ENCODE measurements at places on chromosomes 7 and 10.
A peak's percentile ranks its signal among the peaks of the same experiment; 100 is the strongest.

- no peak for DNase-seq
Measured at GRCh38 chr10:92413519-92413918, 122.6 kb downstream of the MARCHF5 start.

GRCh38 chr7:66443946-66444345, 184.7 kb upstream of the KCTD7 start:
- DNase-seq, result no peak

DNA sequence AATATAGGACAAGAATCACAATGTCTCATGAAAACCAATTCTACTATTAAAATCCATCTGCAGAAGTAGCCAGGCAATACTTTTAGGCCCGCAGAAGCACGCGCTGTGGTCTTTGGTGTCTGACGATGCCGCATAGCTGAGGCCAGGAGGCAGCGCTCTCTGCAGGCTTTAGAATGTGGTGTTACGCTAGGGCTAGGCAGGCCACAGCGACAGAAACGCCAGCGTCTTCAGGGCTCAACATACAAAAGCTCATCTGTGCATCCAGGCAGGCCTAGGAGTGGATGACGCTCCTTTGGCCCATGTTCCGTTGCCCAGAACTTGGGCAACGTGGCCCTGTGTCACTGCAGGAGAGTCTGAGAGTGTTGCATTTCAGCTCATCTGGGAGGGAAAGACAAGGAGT, 601.1 kb upstream of the FOXK1 start:
- no peak for DNase-seq

DNA sequence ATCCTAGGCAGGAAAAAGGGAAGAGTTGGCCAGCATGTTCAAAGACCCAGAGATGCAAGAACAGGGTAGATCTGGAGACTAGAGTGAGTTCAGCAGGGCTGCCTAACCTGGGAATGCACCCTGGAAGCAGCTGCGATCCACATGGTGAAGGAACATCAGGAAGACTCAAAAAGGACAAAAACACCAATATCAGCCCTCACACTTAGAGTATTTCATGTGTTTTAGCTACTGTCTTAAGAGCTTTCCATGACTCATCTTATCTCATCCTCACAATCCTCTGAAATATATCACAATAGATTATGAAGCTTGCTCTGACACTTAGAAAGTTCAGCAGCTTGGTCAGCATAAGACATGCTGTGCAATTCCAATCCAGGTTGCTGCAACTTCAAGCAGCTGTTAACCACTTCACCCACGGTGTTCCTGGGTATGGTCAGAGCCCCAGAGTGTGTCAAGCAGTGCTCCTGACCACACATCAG, 380.9 kb downstream of the PARD3 start:
- no peak for DNase-seq

DNA sequence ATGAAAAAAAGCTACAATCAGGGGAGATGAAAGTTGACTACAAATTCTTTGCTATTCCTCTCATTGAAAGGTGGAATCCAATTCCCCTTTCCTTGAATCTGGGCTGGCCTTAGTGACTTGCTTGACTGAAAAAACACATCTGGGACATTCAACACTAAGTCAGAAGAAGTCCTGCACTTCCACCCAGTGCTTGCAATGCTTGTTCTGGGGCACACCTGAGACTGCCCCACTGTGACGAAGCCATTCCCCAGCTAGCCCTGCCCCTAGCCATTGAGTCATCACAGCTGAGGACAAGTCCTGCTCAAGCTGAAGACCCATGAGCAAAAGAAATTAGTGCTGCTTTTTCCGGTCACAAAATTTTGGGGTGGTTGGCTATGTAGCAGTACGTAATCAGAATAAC, 19.2 kb upstream of the GRID1 start:
- DNase-seq, result no peak

- no peak for DNase-seq
Measured at GRCh38 chr10:14487488-14487883, 156.8 kb upstream of the FRMD4A start.

DNA sequence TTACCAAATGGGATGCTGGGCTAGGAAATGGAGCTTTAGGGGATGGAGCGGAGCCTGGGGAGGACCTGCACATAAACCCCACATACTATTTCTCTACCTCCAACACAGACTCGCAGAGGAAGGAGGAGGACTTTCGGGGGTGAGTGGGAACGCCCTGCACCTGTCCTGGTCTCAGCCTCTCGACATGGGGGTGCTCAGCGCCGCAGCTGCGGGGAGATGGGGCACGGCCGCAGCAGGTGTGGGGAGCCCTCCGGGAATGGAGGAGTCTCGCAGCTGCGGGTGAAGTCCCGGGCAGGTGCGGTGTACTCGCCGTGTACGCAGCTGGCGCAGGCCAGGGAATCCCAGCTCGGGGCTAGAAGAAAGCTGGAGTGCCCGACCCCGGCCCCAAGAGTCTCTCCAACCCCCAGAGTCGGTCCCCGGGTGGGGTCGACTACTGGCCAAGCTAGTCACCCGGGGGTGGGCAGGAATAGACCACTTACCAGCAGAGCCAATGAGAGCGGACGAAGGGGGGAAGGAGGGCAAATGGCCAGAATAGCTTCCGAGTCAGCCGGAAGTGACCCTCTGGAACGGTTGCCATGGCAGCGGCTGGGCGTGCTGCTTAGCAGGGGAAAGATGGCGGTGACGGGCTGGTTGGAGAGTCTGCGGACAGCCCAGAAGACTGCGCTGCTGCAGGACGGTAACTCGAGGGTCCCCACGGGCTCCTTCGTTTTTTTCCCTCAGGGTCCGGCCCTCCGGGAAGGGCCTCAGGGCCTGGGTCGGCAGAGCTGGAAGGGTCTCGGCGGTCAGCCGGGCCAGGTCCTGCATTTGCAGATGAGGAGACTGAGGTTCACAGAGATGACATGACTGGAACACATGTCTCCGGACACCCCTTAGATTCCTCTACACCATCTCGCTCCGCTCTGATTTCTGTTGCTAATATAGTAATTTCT, at the start of the genes DPCD and POLL:
TSS of gene DPCD (plus strand) at position 597 of the 929 bp plus-strand sequence. CDS start at position 613, 16 bp downstream.
TSS of gene POLL (minus strand) at position 533 of the 929 bp plus-strand sequence. CDS start 897 bp downstream, outside the sequence.
- peak; percentile 98 for DNase-seq
